MCF 10A (cell line): ENCODE measurements at places on chromosomes 12 and 14.

- peak overlapping the region; percentile 27 for H3K27ac ChIP-seq
- DNase-seq = no peak
- H3K4me3 ChIP-seq = no peak overlapping the region
- H3K4me1 ChIP-seq = no peaks in the 10 kb centered on the region
These were observed 26.2 kb downstream of the TCP11L2 start for GRCh38 chr12:106328735-106329134.

DNA sequence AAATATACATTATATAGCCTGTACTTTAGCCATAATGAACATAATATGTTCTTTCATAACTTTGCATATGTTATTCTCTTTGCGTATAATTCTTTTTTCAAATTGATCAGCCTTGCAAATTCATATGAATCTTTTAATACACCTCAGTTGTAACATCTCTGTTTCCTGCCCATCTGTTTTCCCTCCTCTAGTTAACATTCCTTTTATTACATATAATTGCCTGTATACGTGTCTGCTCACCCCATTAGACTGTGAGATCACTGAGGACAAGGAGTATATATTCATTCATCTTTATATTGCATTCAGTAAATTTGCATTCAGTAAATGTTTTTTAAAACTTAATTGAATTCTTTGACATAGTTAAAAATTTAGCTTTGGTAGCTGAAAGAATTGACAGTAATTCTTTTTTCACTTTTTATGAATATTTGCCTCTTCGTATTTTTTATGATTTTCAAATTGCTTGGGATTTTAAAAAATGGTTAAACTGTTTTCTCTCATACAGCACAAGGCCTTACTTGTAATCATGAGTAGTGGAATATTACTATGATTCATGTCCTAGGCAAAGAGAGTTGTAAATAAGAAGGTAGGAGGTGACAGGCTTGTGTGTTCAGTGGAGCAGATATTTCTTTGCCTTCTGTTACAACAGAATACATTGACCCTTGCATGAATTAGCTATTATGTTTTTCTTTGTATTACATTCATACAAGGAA is 32.8 kb upstream of the KLHL42 start:
- peak overlapping the region; percentile 21 for H3K4me3 ChIP-seq
- peaks cover 40% of the 10 kb centered on the region for H3K36me3 ChIP-seq
- H3K4me1 ChIP-seq = peaks cover 28% of the 10 kb centered on the region
- no peaks in the 10 kb centered on the region for H3K27me3 ChIP-seq
- DNase-seq = peak; percentile 44

DNA sequence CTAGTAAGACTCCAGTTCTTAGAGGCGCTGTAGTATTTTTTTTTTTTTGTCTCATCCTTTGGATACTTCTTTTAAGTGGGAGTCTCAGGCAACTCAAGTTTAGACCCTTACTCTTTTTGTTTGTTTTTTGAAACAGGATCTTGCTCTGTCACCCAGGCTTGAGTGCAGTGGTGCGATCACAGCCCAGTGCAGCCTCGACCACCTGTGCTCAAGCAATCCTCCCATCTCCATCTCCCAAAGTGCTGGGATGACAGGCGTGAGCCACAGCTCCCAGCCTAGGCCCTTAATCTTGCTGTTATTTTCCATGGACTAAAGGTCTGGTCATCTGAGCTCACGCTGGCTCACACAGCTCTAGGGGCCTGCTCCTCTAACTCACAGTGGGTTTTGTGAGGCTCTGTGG is 21.3 kb downstream of the GPRC5A start:
- peaks cover 8% of the 10 kb centered on the region for H3K4me1 ChIP-seq
- no peak for DNase-seq
- no peak overlapping the region for H3K4me3 ChIP-seq
- no peaks in the 10 kb centered on the region for H3K27me3 ChIP-seq

DNA sequence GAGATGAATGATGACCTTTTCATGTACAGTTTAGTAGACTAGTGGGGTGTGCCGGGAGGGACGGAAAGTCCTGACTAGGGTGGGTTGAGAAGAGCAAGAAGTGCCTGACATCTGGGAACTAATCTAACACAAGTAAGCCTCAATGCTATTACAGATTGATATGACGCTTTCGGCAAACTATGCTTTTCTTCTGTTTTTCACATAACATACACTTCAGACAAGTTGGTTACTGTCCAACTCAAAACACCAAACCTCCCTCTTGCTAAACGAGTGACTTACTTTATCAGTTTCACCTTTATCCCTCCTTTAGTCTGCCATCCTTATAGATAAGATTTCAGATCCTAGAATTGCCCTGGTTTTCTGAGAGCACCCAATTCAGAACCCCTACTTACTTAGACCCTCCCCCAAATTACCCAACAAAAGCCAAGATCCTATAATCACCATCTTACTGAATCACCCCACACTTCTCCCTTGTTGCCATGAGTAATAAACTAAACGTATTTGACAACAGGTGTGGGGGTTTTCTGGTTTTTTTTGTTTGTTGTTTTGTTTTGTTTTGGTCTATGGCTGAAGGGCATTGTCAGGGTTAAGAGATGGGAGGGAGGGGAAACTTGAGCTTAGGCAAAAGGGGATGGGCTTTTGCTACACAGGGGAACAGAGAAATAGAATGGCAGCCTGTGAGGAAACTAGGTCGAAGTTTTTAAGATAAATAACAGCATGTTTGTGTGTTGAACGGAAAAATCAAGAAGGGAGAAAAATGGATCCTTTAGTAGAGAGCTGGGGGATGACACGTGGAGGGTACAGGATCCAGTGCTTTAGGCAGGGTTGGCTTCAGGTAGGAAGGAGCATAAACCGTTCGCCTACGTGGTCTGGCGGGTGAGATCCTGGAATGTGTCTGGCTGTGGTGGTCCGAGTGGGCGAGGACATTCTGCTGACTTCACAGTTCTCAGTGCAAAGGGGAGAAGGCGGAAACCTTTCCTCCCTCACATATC is 6.1 kb upstream of the PSMA3 start:
- H3K4me1 ChIP-seq = peaks cover 7% of the 10 kb centered on the region
- no peaks in the 10 kb centered on the region for H3K27me3 ChIP-seq
- H3K4me3 ChIP-seq = no peak overlapping the region
- H3K36me3 ChIP-seq = peaks cover 28% of the 10 kb centered on the region
- DNase-seq = no peak

- H3K27me3 ChIP-seq = no peaks in the 10 kb centered on the region
- peak; percentile 77 for DNase-seq
- no peak overlapping the region for H3K4me3 ChIP-seq
- H3K4me1 ChIP-seq = peaks cover 39% of the 10 kb centered on the region
- H3K27ac ChIP-seq = peak overlapping the region; percentile 81
These were observed 124.4 kb downstream of the RAD51B start for GRCh38 chr14:67943947-67944346.

- no peak overlapping the region for H3K4me3 ChIP-seq
- H3K36me3 ChIP-seq = no peaks in the 10 kb centered on the region
- H3K27me3 ChIP-seq = no peaks in the 10 kb centered on the region
- no peak overlapping the region for H3K27ac ChIP-seq
These were observed 12.2 kb downstream of the EVL start for GRCh38 chr14:100077441-100077840.

- peaks cover 11% of the 10 kb centered on the region for H3K4me1 ChIP-seq
- peak overlapping the region; percentile 70 for H3K4me3 ChIP-seq
- H3K27me3 ChIP-seq = no peaks in the 10 kb centered on the region
- no peak for DNase-seq
- H3K36me3 ChIP-seq = peaks cover 4% of the 10 kb centered on the region
These were observed 2.2 kb downstream of the RIN3 start for GRCh38 chr14:92515546-92516343.

DNA sequence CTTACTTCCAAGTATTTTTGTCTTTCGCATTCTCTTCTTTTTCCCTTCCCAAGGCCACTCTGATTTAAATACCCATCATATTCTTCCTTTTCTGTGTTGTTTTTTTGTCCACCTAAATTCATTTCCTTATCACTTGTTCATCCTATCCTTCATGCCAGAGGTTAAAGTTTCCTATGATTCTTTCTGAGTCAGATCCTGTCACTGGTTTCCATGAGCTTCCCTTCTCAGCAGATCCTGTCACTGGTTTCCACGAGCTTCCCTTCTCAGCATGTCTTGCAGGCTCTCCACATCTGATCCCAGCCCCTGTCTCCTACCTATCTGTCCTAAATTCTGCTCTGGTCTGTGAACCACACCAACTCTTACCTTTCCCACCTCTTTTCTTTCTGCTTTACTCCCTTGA is 311.8 kb upstream of the RGS6 start:
- H3K27ac ChIP-seq = no peak overlapping the region
- peaks cover 25% of the 10 kb centered on the region for H3K36me3 ChIP-seq
- no peak for DNase-seq
- no peaks in the 10 kb centered on the region for H3K27me3 ChIP-seq
- no peak overlapping the region for H3K4me3 ChIP-seq

GRCh38 chr12:120674097-120674636 is 12.8 kb upstream of the MLEC start:
- no peaks in the 10 kb centered on the region for H3K27me3 ChIP-seq
- no peak overlapping the region for H3K27ac ChIP-seq
- no peak overlapping the region for H3K4me3 ChIP-seq

DNA sequence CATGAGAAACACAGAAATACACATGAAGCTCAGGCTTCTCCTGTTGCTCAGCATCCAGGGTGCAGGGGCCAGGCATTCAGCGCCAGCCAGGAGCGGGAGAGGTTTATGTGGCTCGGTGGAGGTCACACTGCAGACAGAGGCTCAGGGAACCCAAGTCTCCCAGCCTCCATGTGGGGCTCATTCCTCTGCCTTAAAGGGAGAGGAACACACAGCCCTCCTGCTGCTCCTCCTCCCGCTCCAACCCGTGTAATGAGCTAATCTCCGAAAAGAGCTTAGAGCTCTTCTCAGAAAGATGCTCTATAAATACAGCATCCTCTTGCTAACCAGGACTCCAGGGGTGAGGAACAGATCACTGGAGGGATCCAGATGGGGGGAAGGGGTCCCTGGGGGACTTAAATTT is 28.2 kb downstream of the FGF6 start:
- H3K4me3 ChIP-seq = no peak overlapping the region
- no peak overlapping the region for H3K27ac ChIP-seq
- DNase-seq = no peak
- peaks cover 60% of the 10 kb centered on the region for H3K27me3 ChIP-seq
- no peaks in the 10 kb centered on the region for H3K36me3 ChIP-seq

- peaks cover 5% of the 10 kb centered on the region for H3K4me1 ChIP-seq
- no peaks in the 10 kb centered on the region for H3K27me3 ChIP-seq
- H3K27ac ChIP-seq = no peak overlapping the region
- peaks cover 21% of the 10 kb centered on the region for H3K36me3 ChIP-seq
These were observed 64.8 kb downstream of the HECTD4 start for GRCh38 chr12:112317481-112317880.

- H3K27me3 ChIP-seq = no peaks in the 10 kb centered on the region
- H3K4me1 ChIP-seq = no peaks in the 10 kb centered on the region
- DNase-seq = no peak
These were observed 25.0 kb downstream of the DAD1 start for GRCh38 chr14:22563987-22564386.

- no peak for DNase-seq
- no peaks in the 10 kb centered on the region for H3K27me3 ChIP-seq
- peaks cover 11% of the 10 kb centered on the region for H3K36me3 ChIP-seq
- no peak overlapping the region for H3K4me3 ChIP-seq
- H3K27ac ChIP-seq = no peak overlapping the region
These were observed 175.3 kb downstream of the PRKD1 start for GRCh38 chr14:29752221-29752923.

- H3K4me3 ChIP-seq = no peak overlapping the region
- H3K36me3 ChIP-seq = no peaks in the 10 kb centered on the region
- H3K27me3 ChIP-seq = no peaks in the 10 kb centered on the region
- H3K4me1 ChIP-seq = peaks cover 11% of the 10 kb centered on the region
- DNase-seq = peak; percentile 16
These were observed 379.9 kb upstream of the DCN start for GRCh38 chr12:91562476-91562875.

DNA sequence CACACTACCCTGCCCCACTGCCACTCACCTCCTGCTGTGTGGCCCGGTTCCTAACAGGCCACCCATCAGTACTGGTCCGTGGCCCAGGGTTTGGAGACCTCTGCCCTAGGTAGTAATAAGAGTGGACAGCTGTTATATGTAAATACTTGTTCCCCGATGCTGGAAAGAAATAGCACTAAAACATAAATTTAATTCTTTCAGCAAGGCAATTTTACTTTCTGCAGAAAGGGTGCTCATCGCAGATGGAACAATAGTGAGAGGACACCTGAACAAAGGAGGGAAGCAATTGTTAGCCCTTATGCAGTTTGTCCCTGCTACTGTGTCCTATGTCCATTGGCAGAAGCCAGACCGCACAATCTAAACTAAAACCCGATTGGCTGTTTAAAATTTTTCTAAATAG is 5.9 kb upstream of the CYP46A1 start:
- no peak overlapping the region for H3K27ac ChIP-seq
- H3K4me3 ChIP-seq = no peak overlapping the region
- peaks cover 12% of the 10 kb centered on the region for H3K4me1 ChIP-seq
- H3K36me3 ChIP-seq = no peaks in the 10 kb centered on the region
- DNase-seq = no peak

- no peak for DNase-seq
- no peak overlapping the region for H3K27ac ChIP-seq
- H3K36me3 ChIP-seq = peaks cover 19% of the 10 kb centered on the region
- no peaks in the 10 kb centered on the region for H3K4me1 ChIP-seq
These were observed 76.0 kb downstream of the LIN52 start for GRCh38 chr14:74160763-74161162.

- H3K36me3 ChIP-seq = peaks cover 16% of the 10 kb centered on the region
- peaks cover 6% of the 10 kb centered on the region for H3K4me1 ChIP-seq
- H3K27me3 ChIP-seq = no peaks in the 10 kb centered on the region
- DNase-seq = no peak
- H3K27ac ChIP-seq = no peak overlapping the region
These were observed 26.3 kb downstream of the RXYLT1 start for GRCh38 chr12:63805704-63806672.

GRCh38 chr14:39015964-39016577 is 87.0 kb downstream of the SEC23A start:
- H3K4me3 ChIP-seq = no peak overlapping the region
- H3K27ac ChIP-seq = no peak overlapping the region
- H3K27me3 ChIP-seq = no peaks in the 10 kb centered on the region

DNA sequence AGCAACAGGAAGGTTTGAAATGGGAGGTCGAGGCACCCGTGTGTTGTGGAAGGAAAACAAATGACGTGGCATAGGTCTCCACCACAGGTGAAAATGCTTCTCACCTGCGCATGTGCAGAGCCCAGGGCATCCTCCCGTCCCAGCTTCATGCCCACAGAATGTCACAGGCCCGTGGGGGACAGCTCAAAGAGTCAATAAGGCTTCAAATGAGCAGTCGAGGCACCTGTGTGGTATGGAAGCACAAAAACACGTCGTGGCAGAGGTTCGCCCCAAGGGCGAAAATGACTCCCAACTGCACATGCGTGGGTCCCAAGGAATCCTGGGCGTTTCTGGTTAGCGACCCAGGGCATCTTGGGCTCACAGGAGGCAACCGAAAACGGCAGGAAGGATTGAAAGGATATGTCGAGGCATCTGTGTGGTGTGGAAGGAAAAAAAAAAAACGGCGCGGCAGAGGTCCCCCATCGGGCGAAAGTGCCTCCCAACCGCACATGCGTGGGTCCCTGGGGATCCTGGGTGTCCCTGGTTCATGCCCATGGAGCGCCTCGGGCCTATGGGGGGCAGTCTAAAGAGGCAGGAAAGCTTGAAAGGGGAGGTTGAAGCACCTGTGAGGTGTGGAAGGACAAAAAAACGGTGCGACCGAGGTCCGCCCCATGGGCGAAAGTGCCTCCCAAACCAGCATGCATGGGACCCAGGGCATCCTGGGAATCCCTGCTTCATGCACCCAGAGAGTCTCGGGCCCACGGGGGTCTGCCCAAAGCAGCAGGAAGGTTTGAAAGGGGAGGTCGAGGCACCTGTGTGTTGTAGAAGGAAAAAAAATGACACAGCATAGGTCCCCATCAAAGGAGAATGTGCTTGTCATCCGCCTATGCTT is 578.5 kb downstream of the ALG10 start:
- DNase-seq = no peak
- H3K27ac ChIP-seq = no peak overlapping the region
- no peaks in the 10 kb centered on the region for H3K27me3 ChIP-seq
- no peaks in the 10 kb centered on the region for H3K36me3 ChIP-seq
- H3K4me3 ChIP-seq = no peak overlapping the region
